ELR (cell line): ENCODE measurements at places on chromosomes 16 and 17.

GRCh38 chr17:39612291-39612894 is 4.7 kb upstream of the NEUROD2 start:
- no peak for DNase-seq

GRCh38 chr17:69090365-69090764 is 29.6 kb upstream of the ABCA9 start:
- DNase-seq, result no peak

DNA sequence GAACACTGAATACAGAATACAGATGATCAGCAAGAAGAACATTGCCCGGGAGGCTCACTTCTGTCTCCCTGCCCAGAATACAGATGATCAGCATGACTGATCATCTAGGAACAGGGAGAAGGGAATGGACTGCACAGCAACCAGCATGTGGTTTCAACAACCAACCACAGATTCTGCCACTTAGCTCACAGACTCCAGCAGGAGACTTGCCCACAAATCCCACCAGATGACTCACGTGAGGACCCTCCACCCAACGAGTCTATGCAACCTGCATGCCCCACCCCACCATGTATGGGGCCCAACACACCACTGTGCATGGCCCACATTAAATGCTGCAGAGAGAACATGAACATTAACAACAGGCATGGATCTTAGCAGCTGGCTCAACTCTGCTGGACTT is 36.1 kb upstream of the ALOX12 start:
- DNase-seq, result no peak

- peak; percentile 62 for DNase-seq
Measured at GRCh38 chr17:77373299-77374169, 232.8 kb downstream of the SEC14L1 start.

DNA sequence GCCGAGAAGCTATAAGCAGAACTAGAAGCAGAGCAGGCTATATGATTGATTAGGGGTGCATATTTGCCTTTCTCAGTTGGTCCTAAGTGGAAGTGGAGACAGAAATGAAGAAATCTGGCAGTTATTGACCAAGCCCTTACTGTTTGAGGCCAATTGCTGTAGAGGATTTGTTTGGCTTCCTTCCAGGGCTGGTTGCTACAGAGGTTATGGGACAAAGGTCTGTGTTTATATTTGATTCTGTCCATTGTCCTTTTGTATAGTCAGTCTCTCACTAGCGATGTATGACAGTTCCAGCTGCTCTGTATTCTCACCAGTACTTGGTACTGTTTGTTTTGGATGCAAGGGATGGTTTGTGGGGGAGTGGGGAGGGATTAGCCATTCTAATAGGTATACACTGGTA is 7.3 kb upstream of the ALOX15 start:
- DNase-seq, result no peak

GRCh38 chr17:5509482-5509881 is 23.1 kb downstream of the MIS12 start:
- DNase-seq, result peak; percentile 88

DNA sequence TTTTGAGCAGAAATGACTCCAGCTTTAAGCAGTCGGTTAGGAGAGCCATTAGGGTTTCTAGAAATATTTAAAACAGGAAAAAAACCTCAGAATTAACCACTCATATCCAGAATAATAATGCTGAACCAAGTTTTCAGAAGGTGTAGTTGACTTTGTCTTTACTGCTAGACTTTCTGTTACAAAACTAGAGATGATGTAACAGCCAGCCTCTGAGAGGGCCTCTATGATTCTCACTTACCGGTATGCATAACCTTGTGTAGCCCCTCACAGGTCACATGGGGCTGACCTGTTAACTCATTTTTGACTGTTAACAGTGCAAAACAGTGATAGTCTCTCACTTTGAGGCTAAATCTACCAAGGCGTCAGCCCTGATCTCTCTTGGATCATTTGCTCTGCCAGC is 74.3 kb downstream of the TEX14 start:
- no peak for DNase-seq

GRCh38 chr16:14286368-14287230 is 215.5 kb downstream of the MRTFB start:
- no peak for DNase-seq

DNA sequence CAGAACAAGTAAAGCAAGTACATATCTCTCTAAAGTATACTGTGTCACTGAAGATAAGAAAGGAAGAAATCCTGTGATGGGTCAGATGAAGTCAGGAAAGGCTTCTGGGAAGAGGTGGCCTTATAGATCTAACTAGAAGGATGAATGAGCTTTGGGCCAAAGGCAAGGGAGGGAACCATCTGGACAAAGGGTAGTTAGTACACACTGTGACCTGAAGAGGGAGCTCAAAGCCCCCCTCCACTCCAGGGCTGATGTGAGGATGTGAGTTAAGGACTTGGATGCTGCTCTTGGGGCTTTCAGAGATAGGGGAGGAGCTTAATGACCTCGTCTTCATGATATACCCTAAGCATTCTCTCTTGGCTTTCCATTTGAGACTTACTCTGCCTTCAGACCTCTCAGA is 185.3 kb upstream of the CACNG3 start:
- peak; percentile 47 for DNase-seq

DNA sequence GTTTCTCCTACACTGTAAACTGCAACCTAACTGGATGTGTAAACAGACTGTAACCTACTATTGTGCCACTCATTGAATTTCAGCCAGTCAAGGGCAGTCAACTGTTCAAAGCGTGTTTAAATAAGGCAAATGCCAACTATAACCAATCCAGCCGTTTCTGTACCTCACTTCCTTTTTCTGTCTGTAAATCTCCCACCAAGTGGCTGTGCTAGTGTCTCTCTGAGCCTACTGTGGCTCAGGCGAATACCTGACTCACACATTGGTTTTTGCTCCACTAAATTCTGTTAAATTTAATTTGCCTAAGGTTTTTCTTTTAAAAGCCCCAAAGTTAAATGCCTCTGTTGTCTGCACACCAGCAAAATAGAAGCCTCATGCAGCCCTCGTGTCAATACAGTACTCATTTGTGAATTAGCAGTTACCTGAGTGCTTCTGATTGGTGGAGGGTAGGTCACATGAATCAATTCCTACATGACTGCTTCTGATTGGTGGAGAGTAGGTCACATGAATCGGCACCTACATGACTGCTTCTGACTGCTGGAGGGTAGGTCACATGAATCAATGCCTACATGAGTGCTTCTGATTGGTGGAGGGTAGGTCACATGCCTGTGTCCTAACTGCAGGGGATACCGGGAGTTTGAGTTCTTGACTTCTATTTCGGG is 31.1 kb upstream of the CCR7 start:
- DNase-seq, result peak; percentile 27

- DNase-seq, result no peak
Measured at GRCh38 chr16:4384509-4384942, 12.9 kb downstream of the VASN start.

- peak; percentile 21 for DNase-seq
Measured at GRCh38 chr17:28406473-28406814, 432 bp upstream of the SLC46A1 start.

GRCh38 chr16:88624977-88625576 is 13.3 kb upstream of the IL17C start:
- DNase-seq, result no peak

- no peak for DNase-seq
Measured at GRCh38 chr17:35801583-35802224, 6.3 kb upstream of the MMP28 start.

GRCh38 chr16:46583036-46583435 is 38.1 kb downstream of the SHCBP1 start:
- no peak for DNase-seq
